ENCODE measurements at places on chromosomes 7 and 10.

DNA sequence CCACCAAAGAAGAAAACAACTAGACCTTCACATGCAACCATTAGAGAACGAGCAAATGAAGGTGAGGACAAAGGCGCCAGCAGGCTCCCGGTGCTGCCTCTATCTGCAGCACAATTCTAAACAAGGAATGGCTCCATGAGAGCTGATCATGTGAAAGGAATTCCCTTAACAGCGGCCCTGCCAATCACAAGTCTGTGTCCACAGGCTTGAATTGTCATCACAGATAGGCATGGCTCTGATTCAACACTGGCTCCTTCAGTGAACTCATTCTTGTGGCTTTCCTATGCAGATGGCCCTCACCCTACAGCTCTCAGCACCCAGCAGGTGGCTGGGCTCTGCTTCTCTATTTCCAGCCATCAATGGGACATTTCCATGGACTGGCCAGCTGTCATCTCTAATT lies 36.2 kb downstream of the LAMB1 start:
- DNase-seq = no peak

DNA sequence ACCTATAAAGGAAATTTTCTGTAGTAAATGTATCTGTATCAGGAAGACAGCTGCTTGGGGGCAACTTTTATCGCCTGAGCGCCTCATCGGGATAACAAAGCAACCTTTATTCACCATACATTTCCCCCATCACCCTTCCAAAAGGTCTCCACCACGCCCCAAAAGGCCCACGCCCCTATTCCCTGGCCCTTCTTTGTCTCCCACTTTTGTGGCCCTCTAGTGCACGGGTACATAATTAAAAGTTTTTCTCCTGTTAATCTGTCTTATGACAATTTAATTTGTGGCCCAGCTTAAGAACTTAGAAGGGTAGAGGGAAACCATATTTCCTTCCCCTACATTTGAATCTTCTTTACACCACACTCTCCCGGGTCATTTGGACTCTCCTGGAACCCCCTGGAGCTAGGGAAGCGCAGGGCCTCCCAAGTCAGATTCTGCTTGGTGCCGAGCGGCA lies 625 bp downstream of the RP9 start:
- DNase-seq = no peak

DNA sequence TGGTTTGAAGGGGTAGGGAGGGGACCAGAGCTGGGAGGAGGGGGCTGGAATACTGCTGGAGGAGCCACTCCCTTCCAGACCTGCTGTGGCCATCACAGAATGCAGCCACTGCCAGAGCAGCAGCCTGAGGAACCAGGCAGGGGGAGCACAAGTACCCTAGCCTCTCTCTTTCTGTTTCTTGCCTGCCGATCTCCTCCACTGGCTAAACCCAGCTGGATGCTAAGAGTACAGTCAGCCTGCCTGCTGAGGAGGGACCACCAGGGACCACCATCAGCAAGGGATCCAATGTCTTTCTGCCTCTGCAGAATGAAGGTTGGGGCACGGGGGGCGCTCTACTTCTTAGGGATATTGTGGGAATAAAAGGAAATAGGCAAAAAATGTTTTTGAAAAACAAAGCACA lies 4.7 kb downstream of the BLVRA start:
- no peak for DNase-seq

GRCh38 chr7:129202058-129202777 lies 13.8 kb downstream of the SMO start:
- DNase-seq = no peak

- DNase-seq = no peak
Measured at GRCh38 chr10:63583397-63583796, 62.2 kb downstream of the REEP3 start.

- DNase-seq = no peak
Measured at GRCh38 chr7:39936761-39937160, 13.3 kb upstream of the CDK13 start.

- DNase-seq = no peak
Measured at GRCh38 chr7:52189153-52189778, 846.2 kb upstream of the POM121L12 start.

DNA sequence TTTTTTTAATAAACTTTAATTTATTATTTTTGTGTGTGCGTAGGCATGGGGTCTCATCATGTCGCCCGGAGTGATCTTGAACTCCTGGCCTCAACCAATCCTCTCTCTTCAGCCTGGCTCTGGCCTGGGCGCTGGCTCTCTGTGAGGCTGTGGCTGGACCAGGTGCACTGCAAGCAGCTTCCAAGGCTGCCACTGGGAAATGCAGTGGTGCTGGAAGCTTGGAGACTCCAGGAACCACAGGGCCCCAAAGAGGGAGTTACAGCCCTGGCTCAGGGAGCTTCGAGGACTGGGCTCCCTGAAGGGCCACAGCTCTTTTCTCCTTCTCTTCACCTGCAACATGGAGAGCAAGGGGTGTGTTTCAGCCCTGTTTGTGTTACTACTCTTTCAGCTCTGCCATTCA lies 36.7 kb upstream of the BNIP3 start:
- DNase-seq = no peak

DNA sequence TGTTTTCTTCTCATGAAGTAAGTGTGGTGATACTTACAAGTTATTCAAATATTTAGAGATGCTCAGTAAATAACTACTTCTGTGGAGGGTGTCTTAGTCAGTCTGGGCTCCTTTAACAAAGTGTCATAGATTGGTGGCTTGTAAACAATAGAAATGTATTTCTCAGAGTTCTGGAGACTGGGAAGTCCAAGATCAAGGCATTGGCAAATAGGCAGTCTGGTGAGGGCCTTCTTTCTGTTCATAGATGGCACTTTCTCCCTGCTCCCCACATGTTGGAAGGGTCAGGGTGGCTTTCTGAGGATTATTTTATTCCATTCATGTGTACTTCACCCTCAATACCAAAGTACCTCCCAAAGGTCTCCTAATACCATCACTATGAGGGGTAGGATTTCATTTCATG lies 18.4 kb downstream of the RPA3 start:
- no peak for DNase-seq

- DNase-seq = no peak
Measured at GRCh38 chr7:29924684-29925083, 64.9 kb downstream of the SCRN1 start.

GRCh38 chr10:86397120-86397519 lies 30.5 kb upstream of the GRID1 start:
- DNase-seq = no peak

DNA sequence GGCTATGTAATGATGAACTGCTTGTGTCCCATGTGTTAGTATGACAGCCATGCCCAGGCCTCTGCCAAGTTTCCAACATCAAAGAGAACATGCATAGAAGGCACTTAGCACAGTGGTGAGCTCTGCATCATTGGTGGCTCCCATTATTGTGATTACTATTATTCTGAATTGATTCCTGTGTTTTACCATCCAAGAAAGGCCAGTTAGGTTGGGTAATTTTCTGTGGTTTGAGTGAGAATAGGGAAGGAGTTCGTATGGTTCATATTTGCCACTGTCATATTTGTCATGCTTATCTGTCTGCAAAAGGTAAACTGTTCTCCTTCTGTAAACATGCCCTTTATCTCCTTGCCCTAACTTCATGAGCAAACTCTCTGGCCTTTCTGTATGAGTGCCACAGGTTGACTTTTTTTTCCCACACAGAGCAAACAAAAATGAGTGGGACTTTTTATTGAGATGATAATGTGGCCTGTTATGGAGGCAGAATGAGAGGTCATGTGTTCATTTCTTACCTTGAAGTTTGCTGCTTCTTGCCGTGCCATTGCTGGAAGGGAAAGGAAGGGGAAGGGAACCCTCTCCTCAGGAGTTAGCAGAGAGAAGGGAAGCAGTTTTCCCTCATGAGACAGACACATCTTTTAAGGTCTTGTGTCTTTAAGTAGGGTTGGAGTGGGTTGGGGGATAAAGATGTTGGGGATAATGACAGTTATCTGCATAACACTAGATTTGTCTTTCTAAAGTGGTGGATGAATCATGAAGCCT lies 301.9 kb downstream of the LRMDA start:
- no peak for DNase-seq

GRCh38 chr7:40151504-40151903 lies 16.7 kb downstream of the SUGCT start:
- no peak for DNase-seq

DNA sequence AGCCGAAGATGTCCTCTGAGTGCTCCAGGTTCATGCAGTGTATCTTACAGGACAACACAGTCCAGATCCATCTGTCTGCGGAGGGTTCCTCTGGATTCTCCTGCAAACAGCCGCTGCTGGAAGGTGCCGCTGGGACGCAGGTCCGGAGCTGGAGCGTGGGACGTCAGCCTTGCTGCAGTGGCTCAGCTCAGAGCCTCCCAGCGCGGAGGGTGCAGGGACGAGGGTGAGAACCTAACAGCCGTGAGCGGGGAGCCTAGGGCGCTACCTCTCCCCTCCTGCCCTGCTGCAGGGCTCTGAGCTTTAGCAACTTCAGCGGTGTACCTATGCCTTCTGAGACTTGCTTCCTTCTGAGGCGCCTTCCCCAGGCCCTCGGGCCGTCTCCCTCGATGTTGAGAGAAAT lies 137.6 kb upstream of the TMEM72 start:
- DNase-seq = no peak

GRCh38 chr7:96017877-96018276 lies 245.5 kb downstream of the DYNC1I1 start:
- no peak for DNase-seq

DNA sequence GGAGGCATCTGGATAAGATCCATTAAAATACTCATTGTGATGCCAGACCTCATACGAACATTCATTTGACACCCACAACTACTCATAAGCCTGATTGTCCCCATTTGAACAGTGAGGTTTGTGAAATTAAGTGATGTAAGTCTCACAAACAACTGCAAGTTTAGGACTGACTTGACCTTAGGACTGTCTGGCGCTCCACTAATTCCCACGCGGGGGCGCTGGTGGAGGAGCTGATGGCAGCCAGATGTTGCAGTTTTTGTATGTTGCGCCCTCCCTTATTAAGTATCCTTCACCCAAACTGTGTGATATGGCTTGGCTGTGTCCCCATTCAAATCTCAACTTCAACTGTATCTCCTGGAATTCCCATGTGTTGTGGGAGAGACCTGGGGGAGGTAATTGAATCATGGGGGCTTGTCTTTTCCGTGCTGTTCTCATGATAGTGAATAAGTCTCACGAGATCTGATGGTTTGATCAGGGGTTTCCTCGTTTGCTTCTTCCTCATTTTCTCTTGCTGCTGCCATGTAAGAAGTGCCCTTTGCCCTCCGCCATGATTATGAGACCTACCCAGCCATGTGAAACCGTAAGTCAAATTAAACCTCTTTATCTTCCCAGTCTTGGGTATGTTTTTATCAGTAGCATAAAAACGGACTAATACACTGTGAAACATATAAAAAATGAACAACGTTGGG lies 20.3 kb upstream of the TIAL1 start:
- no peak for DNase-seq

DNA sequence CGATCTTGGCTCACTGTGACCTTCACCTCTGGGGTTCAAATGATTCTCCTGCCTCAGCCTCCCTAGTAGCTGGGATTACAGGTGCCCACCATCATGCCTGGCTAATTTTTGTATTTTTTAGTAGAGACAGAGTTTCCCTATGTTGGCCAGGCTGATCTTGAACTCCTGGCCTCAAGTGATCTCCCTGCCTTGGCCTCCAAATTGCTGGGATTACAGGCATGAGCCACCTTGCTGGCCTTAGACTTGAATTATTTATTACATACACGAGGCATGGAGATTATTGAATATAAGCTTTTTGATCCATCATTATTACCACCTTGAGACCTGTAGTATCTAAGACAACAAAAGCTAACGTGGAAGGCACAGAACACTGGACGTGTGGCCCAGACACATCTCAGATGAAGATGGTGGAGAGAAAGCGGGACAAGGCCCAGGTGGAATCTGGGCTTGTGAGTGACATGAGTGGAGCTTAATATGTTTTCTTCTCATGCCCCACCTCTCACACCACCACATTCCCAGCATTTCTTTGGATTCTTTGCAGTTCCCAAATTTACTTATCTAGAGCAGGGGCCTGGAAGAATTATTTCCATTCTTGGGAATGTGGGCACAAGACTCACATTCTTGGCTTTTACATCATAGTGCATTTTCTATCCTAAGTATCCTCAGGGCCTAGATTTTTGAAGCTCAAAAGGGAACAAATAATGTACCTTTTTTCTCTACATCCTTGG lies 76.6 kb downstream of the SUGCT start:
- DNase-seq = no peak

- no peak for DNase-seq
Measured at GRCh38 chr10:25226775-25227682, 52.2 kb downstream of the GPR158 start.

Measured in stimulated activated CD8-positive, alpha-beta memory T cell treated with anti-CD3 and anti-CD28 coated beads, Interleukin-4, amount 100 ng/mL, for 1 hour (primary cell).